ENCODE measurements at places on chromosomes 4 and X.

GRCh38 chr4:176959980-176960379, 167.3 kb upstream of the VEGFC start:
- no peak for DNase-seq

DNA sequence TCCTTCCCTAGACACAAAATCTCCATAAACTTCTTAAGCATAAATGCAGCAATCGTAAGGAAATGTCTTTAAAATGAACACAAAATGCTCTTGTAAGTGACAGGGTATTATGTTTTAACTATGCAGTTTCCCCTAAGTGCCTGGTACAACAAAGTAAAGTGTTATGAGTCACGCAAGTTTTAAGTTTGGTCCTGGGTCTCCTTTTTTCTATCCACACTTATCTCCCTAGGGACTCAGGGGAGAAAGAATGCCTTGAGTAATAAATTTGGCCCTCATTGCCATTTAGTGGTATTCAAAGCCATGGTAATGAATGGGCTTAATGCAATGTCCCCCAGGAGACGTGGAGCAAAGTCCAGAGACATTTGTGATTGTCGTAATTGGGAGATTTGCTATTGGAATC, 149.1 kb downstream of the MAGEB17 start:
- no peak for DNase-seq

DNA sequence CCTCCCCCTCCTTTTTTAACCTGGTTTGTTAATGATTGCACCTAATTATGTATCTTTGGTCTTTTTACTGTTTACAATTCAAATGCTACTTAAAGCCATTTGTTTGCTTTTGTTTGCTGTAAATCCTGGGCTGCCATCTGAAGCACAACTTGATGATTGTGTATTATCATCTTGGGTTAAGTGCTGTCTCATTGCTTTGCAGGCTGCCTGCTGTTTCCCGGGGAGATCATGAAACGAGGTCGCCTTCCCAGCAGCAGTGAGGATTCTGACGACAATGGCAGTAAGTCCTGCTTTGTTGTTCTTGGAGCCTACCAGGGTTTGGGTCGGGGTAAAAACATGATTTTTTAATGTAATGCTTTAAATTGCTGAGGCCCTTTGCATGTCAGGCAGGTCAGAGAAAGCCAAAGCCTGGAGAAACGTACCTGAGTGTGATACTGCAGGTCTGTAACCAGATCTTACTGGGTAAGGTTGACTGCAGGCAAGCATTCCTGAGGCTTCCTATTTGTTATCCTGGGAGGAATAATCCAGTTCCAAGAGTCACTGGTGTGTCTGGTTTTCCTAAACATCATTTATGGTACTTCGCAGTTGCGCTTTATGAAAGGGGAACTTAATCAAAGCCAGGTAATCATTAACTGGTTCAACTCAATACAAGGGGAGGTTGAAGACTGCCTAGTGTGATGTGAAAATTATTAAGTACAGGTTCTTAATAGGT, 22.2 kb downstream of the JADE1 start:
- no peak for DNase-seq

DNA sequence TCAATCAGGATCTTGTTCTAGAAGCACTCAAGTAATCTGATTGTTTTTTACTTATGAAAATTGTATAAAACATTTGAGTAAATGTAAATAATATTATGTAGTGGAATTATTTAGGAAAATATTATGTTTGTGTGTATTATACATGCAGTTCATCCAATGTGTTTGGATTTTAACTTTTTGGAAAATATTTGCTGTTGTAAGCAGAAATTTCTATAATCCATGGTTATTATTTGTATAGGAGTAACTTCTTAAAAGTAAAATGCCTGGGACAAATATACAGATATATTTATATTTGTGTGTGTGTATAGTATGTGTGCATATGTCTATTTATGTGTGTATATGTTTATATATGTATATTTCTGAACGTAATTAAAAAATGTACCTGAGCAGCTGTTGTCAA, 1394.6 kb upstream of the AGA start:
- DNase-seq, result no peak

DNA sequence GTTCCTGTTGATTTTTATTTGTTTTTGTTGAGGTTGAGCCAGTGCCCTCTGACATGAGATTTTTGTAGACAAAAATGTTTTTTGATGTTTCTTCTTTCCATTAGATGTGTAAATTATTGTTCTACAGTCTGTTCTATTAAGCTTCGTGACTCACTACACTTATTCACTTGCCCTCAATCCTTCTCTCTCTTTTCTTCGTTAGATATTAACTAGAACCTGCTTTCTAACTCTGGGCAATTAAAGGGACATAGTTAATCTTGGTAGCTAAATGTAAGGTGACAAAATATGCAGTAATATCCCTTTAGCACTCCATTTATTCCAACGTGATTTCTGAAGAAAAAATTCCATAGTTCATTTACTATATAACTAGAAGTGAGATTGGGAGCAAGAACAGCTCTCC, 333.9 kb downstream of the PDHA2 start:
- DNase-seq, result no peak

DNA sequence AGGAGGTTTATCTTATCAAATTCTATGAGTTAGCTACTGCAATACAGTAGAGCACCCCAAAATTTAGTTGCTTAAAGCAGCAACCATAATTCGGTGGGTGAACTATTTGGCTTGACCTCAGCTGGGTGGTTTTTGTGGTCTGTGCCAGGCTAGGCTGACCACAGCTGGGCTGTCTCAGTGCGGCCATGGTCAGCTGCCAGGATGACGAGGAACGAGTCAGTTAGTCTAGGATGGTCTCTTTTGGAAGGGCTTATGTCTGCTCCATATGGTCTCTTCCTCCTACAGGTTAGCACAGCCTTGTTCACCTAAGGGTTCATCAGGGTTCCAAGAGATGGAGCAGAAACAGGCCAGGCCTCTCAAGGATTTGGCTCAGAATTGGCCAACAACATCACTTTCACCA, 210.4 kb downstream of the PALLD start:
- no peak for DNase-seq

DNA sequence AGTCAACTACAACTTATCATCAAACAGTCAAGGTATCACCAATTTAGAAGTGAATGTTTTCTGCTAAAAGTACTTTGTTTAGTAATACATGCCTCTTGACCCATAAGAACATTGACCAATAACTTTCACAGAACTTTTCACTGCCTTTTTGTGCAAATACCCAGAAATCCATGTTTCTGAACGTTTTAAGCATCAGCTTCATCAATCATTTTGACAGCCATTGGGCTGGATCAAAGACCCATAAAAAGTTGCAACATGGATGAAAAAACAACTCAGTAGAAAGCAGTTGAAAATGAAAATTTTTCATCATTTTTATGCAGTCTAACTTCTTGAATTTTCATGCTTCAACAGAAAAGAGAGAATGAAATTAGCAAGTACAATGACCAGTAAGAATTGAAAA, 466.7 kb downstream of the TRAM1L1 start:
- no peak for DNase-seq

- no peak for DNase-seq
These were observed 65.1 kb upstream of the C4orf54 start for GRCh38 chr4:99722725-99723124.

- DNase-seq, result no peak
These were observed 445.0 kb upstream of the BOD1L1 start for GRCh38 chr4:14072506-14072905.

GRCh38 chr4:186700746-186701145, 22.9 kb downstream of the FAT1 start:
- DNase-seq, result no peak

DNA sequence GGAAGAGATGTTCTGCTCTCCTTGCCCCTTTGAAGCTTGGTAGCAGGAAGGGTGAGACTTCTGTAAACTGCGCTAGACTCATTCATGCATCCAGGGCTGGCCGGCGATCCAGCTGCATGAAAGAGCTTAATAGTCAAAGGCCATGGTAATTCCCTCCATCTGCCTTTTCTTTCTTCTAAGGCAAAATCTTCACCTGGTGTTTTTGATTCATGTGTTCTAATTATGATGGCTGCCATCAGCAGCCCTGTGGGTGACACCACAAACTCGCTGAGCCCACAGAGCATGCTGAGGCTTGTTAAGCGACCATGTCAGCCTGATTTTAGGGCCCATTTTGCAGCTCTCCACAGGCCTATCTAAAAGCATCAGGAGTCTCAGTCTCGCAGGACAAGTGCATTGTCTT, 450.1 kb upstream of the TENM3 start:
- no peak for DNase-seq

DNA sequence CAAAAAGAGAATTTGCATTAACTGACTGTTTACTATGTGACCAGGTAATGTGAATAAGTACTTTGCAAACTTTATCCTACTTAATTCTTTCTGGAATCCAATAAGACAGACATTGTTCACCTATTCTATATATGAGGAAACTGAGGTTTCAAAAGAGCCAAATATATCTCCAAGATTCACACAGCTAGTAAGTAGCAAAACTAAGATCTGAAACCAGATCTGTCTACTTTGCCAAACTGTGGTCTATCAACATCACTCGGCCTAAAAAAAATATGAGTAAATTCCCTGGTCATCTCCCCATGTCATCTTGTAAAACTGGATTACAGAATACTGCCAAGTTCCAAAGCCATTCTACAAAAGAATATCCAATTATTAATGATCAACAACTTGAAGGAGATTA, 52.8 kb downstream of the ANAPC10 start:
- DNase-seq, result no peak

- DNase-seq, result no peak
These were observed 1.7 kb downstream of the PDLIM5 start for GRCh38 chr4:94453391-94453963.

DNA sequence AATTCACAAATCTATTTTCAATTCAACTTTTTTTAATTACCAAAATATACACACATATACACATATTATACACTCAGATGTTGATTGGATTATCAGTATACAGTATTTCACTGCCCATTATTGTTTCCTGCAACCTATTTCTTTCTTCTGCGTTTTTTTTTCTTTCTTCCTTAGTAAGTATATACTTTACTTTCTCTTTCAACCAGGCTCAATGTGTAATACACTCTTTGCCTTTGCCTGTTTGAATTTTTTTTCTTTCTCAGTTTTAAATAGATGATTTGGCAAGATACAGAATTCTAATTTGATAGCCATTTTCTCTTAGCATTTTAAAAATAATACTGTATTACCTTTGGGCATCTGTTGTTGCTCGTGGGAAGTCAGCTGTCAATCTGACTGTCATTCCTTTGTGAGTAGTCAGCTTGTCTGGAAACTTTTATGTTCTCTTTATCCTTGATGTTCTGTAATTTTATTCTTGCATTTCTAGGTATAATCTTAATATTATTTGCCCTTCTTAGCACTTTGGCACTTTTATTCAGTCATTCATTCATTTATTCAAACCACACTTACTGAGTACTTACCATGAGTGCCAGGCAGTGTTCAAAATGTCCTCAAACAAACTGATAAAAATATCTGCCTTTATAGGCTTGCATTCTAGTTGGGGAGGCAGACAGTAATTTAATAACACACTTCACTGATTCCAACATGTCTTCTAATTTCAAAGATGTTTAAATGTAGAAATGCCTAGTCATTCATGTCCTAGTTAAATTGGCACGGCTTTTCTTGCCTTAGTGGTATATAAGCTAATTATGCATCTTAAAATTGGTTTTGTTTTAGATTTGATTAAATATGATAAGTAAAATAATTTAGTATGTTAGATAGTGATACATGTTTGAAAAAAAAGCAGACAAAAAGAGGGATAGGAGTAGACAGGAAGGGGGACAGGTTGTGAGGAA, 3.7 kb downstream of the USP38 start:
- DNase-seq, result no peak

DNA sequence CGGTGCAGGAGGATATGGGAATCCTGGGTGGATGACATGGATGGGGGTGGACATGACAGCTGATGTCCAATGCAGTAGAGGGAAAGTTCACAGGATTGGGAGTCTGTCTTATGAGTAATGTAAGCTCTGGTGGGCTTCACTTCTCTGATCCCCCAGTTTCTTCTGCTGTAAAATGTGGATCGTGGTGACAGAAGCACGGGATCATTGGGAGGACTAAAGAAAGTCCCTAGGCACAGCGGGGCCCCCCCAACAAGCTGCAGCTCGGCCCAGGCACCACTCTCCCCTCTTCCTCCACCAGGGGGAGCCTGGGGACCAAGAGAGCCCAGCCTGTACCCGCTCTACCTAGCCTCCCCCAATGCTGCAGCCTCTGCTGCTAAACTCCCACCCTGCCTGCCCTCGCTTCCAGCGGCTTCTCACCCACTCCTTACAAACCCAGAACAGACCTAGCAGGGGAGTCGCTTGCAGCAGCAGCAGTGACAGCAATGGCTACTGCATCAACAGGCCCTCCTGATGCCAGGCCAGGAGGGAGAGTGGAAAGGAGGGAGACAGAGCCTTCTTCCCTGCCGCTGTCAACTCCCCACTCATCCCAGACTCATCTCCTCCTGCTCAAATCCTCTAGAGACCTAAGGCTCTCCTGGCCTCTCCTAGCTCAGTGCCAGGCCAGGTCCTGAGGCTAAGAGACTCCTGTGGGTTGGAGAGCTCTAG, 36.1 kb upstream of the IQSEC2 start:
- DNase-seq, result peak; percentile 72

DNA sequence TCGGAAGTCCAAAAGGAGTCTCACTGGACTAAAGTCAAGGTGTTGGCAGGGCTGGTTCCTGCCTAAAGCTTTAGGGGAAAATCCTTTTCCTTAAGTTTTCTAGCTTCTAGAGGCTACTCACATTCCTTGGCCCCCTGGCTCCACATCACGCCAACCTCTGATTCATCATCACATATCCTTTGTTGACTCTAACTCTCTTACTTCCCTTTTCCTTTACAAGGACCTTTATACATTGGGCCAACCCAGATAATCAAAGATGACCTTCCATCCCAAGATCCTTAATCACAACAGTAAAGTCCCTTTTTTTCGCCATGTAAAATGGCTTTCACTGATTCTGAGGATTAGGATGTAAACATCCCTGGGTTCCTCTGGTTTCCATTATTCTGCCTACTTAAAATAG, 146.4 kb upstream of the DCAF8L1 start:
- no peak for DNase-seq

DNA sequence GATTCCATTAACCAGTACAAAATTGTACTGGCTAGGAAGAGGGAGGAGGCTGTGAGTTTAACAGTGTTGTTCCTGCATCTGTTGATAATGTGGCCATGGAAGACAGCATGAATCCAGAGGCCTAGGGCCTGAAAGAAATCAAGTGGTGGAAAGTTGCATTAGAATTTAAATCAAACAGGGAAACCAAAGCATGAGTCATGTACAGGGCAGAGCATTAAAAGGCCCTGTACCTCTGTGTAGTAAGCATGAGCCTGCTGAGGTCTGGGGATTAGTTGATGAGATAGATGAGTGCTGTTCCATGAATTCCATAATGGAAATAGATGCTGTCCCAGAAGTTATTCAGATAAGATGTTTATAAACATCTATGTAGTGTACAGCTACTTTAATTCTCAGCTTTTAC, 58.3 kb downstream of the MID1IP1 start:
- DNase-seq, result no peak

GRCh38 chrX:24526616-24527015, 61.5 kb downstream of the PDK3 start:
- DNase-seq, result no peak

- no peak for DNase-seq
These were observed 88.3 kb upstream of the GRID2 start for GRCh38 chr4:92215476-92215875.

- DNase-seq, result no peak
These were observed 37.5 kb downstream of the FGFBP1 start for GRCh38 chr4:15901007-15901406.

- DNase-seq, result no peak
These were observed 25.5 kb upstream of the FUNDC1 start for GRCh38 chrX:44568196-44568595.

Data from CD4-positive, alpha-beta T cell treated with Interleukin-1 beta for 1 hour (primary cell).